Caco-2 (cell line): ENCODE measurements at places on chromosomes 11 and 22.

DNA sequence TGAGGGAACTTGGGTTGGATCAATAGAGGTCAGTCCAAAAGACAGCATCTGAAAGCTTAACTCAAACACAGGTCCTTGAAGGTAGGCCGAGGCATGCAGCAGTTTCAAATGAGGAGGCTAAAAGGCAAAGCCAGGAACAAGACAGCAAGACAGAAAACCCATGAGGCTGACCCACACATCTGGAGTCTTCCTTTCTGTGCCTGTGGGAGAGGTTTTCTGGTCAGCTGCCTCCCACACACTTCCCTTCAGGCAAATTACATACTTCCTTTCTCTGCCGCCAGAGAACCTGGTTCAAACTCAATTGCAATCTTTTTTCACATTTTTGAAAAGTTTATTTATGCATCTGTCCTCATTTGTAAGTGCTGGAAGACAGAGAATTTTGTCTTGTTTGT lies 29.8 kb upstream of the CRTAM start:
- DNase-seq: no peak

GRCh38 chr22:25475257-25476022 lies 89.0 kb upstream of the GRK3 start:
- no peak for DNase-seq

DNA sequence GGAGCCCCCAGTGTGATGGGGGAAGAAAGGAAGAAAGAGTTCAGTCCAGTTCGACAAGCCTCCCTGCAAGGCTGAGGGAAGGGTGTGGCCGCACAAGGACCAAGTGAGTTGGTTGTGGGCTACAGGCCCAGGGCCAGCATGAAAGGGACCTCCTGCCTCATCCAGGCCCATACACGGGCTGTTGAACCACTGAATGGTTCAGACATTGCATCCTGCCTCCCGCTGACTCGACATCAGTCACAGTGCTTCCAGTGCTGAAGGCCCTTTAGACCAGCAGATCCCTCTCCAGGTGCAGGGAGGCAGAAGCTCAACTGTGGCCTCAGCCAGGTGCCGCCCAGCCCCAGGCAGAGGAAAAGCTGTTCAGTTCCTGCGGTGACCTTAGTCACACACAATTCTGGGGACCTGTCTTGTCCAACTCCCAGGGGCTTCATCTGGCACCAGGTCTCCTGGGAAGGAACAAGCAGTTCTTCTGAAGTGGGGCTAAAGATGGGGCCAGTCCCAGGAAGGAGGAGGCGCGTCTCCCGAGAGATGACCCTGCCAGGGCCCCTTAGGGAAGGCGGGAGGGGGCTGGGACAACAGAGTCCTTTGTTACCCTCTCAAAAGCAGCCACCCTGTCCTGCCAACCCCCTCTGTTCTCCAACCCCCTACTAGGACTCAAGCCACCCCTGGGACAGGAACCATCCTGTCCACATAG lies 6.6 kb downstream of the ARRB1 start:
- no peak for DNase-seq

- DNase-seq: no peak
These were observed 244.6 kb upstream of the ANO3 start for GRCh38 chr11:26087120-26087935.

DNA sequence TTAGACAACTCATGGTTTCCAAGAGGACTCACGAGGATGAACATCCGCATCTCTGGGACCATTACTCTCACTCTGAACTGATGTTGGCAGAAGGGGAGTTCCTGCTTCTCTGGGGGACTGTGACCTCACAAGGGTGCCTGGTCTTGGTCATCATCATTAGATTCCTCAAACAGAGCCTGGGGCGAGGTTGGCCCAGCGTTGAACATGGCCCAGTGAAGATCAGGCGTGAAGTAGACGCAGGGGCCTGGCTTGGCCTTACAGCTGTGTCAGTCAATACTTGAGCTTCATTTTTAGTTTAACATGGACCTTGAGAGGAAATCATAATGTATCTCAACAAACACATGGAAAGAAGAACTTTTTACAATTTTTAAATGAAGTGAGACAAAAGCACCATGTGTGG lies 617.1 kb downstream of the BRD1 start:
- DNase-seq: no peak

DNA sequence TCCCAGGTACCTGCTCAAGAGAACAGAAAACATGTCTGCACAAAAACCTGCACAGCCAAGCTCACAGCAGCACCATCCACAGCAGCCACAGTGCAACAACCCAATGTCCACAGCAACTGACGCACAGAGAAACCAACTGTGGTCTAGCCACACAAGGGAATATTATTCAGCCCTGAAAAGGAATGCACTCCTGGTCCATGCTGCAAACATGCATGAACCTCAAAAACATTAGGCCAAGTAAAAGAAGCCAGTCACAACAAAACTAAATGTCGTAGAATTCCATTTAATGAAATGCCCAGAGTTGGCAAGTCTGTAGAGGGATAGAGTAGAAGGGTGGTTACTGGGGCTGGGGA lies 60.6 kb downstream of the MYEOV start:
- DNase-seq: no peak

GRCh38 chr11:42552786-42553185 lies 759.0 kb upstream of the API5 start:
- DNase-seq: no peak

- DNase-seq: no peak
These were observed 12.9 kb downstream of the CWC15 start for GRCh38 chr11:94960488-94960887.

DNA sequence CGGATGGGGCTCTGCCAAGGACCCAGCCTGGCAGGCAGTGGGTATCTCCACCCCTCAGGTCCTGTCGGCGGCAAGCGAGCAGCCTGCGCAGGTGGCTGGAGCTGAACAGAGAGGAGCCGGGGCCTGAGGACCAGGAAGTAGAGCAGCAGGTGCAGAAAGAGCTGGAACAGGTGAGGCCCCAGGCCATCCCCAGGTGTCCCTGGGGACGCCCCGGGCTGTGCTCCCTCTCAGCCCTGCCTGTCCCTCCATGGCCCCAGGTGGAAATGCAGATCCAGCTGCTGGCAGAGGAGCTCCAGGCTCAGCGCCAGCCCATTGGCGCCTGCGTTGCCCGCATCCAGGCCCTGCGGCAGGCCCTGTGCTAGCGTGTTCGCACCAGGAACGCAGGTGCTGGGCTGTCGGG lies 44.0 kb downstream of the PISD start:
- no peak for DNase-seq

- DNase-seq: peak; percentile 99
These were observed 1.8 kb upstream of the CCND1 start for GRCh38 chr11:69638941-69639681.

- DNase-seq: no peak
These were observed 88.2 kb downstream of the SWAP70 start for GRCh38 chr11:9752091-9752490.

DNA sequence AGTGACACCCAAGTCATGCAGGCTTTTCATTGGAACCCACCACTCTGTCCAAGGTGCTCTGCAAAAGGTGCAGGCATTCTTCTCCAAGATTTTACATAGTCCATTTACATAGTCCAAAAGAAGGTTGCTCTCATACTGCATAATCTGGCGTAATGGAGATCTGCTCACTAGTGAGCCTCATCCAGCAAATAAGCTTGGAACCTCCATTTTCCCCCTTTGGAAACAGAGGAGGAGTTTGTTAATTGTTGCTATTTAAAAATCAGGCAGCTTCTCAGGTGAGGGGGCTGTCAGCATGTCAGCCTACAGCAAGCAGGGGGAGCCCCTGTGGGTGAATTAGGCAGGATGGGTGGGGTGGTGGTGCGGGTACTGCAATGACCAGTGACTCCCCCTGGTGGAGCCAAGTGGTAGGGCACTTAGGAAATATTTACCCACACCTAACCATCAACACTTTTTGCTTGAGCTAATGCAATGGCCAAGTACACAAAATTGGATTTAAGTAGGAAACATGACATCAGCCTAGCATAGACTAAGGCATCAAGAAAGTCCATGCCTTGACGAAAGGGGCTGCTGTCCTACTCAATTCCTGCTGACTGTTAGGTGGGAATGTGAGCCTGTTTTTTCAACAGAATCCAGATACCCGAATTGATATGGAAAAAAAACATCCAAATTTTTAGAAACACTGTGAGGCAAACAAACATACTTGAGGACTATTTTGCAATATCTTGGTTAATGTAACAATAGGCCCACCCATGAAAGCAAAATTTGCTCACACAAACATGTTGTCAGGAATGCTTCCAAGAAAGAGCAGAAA lies 64.5 kb downstream of the AMBRA1 start:
- DNase-seq: peak; percentile 71

DNA sequence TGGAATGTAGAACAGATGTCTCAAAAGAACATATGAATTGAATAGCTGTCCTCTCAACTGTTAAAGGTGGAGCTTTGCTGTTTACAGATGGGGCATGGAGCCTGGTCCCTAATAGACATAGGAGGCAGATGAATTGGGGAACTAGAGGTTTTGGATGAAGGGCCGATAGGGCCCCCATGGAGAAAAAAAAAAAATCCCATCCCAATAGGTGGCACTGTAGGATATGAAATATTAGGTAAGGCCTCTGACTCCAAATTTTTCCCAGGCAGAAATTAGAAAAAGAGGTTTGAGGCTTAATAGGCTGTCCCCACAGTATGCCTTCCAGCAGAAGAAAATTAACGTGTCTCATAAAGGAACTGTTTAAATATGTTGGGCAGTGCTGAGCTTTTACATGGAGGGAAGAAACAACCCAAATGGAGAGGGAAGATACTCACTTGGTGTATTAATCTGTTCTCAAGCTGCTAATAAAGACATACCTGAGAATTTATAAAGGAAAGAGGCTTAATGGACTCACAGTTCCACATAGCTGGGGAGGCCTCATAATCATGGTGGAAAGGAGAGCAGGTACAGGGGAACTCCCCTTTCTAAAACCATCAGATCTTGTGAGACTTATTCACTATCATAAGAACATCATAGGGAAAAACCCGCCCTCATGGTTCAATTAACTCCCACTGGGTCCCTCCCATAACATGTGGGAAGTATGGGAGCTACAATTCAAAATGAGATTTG lies 30.1 kb upstream of the TMEM45B start:
- no peak for DNase-seq

DNA sequence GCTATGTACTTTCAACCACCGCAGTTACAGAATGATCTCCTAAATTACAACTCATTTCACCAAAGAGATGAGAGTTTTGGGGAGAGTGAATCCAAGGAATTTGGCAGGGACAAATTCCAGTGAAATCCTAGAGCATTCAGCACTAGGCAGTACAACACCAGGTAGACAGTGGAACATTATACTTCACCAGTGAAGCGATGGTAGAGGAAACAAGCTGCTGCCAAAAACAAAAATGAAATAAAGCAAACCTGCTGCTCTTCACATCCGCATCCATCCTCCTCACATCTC lies 16.9 kb downstream of the SMCO4 start:
- DNase-seq: no peak

DNA sequence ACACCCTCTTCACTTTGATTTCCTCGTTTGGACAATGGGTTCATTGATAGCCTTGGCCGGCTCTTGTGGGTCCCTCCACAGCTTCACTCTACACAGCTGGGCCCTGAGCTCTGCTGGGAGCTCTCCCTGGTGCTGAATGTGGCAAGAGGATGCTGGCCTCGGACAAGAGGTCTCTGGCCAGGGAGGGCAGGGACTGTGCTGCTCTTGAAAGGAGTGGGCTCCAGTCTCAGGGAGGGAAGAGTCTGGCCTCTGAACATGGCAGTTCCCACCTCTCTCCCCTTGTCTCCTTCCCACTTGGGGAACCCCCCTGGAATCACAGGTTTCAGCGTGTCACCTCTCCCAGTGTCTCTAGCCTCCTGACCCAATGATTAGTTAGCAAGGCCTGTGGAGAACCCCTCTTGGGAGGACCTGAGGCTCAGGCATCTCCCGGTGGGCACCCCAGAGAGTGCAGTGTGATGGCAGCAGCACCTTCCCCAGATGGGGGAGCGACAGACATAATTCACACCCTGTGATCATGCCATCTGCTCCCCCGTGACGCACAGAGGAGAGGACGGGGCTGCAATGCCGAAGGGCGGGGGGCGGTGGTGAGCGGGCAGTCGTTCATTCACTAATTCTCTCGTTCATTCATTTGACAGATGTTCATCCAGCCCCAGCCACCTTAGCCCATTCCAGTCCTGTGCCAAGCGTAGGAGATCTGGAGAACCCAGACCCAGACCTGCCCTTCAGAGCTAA lies 2.8 kb upstream of the CABP7 start:
- peak; percentile 75 for DNase-seq

GRCh38 chr11:27718346-27718862 lies 18.1 kb upstream of the BDNF start:
- DNase-seq: peak; percentile 72

DNA sequence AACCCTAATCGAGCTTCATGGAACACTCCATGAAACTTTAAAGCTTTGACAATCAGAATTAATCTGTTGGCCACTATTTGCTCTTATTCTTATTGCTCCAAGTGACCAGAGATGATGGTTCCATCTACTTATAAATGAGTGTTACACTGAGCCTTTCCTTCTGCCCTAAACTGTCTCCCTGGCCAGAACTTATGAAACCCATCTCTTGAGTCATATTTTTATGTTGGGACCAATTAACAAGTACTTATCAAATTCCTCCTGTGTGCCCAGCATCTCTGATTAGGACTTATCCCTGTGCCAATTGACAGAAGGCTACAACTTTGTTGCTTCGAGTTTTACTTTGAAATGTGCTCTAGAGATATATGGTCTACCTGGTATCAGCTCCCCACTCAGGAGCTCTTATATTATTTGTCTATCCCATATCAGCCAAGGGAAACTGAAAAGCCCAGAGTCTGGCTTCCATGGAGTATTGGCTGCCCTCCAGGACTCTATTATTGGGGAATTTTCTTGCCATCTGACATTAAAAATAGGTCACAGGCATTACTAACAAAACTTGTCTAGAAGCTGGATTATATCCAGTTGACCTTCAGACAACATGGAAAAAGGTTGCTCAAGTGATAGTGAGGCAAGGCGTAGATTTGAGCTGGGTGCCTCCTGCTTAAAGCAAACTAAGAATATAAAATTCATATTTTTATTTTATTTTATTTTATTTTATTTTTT lies 8.8 kb downstream of the KREMEN1 start:
- no peak for DNase-seq

DNA sequence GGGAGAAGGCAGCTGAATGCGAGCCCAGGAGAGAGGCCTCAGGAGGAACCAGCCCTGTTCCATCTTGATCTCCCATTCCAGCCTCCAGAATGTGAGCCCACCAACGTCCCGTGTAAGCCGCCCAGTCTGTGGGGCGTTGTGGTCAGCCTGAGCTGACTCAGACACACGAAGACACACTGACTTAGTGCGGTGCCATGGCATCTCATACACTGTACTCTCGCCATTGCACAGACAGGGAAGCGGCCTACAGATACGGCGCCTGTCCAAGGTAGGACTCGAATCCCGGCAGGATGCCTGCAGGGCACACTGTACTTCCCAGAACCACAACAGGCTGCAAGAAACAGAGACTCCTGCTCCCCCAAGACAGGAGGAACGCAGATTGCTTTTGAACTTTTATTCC lies 179.6 kb downstream of the CTTN start:
- DNase-seq: no peak

GRCh38 chr22:38290347-38290746 lies 17.5 kb upstream of the TMEM184B start:
- DNase-seq: no peak

- no peak for DNase-seq
These were observed 28.4 kb downstream of the RRP8 start for GRCh38 chr11:6574816-6575715.

- no peak for DNase-seq
These were observed 30.5 kb downstream of the TMPRSS5 start for GRCh38 chr11:113675565-113675964.

GRCh38 chr11:45301537-45302246 lies 15.6 kb upstream of the SYT13 start:
- no peak for DNase-seq

- DNase-seq: no peak
These were observed 84.0 kb downstream of the GGTLC2 start for GRCh38 chr22:22728382-22728781.

- DNase-seq: no peak
These were observed 24.7 kb downstream of the GGTLC2 start for GRCh38 chr22:22669093-22669492.

- no peak for DNase-seq
These were observed 504.8 kb downstream of the ETS1 start for GRCh38 chr11:128082574-128082973.
